ENCODE measurements at places on chromosomes 4 and X.

DNA sequence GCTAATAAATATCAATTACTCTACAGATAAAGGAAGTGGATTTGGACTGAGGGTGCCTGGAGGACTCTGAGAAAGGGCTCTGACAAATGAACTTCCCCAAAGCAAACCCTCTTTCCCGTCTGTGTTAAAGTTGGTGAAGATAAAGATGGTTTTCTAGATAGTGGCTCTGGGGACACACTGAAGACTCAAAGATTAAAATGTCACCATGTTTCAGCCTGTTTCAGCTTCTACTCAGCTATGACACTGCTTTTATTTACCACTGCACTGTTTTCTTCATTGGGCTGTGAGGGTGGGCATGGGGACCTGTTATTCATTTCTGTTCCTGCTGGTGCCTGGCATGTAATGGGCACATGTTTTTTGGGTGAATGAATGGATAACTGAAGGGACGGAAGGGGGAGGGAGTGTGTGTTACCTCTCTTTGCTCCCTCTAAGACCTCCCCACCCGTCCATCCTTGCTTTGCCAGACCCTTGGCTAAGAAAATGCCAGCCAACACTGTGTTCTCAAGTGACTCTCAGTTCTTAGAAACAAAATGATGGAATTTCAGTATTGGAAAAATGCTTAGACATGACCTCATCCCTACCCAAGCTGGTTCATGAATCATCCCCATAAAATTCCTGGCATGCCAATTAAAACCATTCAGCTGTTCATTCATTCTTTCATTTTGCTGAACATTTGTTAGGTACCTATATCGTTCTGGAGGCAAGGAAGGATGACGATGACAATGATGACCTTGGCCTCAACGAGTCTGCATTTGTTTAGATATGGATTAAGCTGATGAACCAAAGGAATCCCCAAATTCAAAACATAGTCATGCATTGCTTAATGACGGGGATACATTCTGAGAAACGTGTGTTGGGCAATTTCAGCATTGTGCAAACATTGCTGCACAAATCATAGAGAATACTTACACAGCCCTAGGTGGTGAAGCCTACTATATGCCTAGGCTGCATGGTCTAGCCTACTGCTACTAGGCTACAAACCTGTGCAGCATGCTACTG, 13.4 kb upstream of the STK32B start:
- H3K4me3 ChIP-seq, result no peak overlapping the region
- H3K4me1 ChIP-seq, result peaks cover 11% of the 10 kb centered on the region

DNA sequence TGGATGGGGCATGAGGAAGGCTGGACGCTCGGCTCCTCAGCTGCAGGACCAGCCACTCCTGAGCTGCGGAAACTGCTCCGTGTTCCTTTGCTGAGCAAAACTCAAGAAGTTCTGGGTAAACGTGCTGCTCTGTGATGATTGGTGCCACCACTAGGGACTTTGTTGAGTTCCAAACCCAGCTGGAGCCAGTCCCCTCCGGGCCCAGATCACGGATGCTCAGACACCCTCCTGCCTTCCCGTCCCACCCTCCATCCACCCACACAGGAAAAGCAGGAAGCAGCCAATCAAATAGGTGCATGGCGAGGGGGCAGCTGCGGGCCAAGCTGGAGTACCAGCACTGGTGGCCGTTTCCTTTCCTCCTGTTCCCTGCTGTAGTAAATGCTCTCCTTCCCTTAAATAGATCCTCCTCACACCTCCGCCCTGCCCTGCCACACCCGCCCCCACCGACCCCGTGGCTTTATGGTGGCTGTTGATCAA, 68.0 kb downstream of the ADRA2C start:
- no peak overlapping the region for H3K27ac ChIP-seq
- H3K27me3 ChIP-seq, result peaks cover 30% of the 10 kb centered on the region
- no peaks in the 10 kb centered on the region for H3K4me1 ChIP-seq
- no peak overlapping the region for H3K4me3 ChIP-seq
- DNase-seq, result no peak
- no peaks in the 10 kb centered on the region for H3K36me3 ChIP-seq

DNA sequence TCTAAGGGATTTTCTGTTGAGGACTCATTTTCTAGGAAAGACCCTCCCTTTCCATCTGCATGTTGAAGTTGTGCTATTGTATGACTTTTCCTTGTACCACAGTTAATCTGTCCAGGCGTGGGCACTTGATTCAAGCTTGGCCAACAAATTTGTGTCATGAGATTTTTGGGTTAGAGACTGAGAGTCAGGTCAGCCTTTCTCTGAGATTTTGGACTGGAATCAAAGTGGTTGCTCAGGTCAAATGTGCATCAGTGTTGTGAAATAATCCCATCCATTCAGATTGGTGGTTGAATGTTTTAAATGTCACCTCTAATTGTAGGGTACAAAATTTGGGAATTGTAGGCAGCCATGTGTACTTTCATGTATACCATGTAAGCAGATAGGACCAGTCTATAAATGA, 545.2 kb upstream of the IGFBP7 start:
- H3K27ac ChIP-seq, result no peak overlapping the region
- no peaks in the 10 kb centered on the region for H3K27me3 ChIP-seq
- H3K4me1 ChIP-seq, result no peaks in the 10 kb centered on the region
- H3K36me3 ChIP-seq, result no peaks in the 10 kb centered on the region

DNA sequence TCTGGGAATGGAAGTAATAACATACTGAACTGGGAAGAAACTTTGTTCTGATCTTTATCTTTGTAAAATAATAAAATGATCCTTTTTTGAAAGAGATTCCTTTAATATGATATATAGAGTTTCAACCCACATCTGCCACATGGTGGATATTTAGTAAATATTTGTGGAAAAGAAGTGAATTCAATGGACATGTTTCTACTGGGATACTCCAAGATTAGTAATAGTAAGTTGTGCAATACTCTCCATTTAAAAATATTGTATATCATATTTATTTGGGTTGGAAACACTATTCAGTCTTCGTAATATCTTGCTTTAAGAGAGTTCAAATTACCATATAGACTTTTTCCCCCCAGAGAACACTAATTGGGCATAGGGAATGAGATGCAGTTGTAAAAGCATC, 17.8 kb upstream of the ARSJ start:
- H3K4me1 ChIP-seq, result no peaks in the 10 kb centered on the region
- no peaks in the 10 kb centered on the region for H3K36me3 ChIP-seq
- H3K27ac ChIP-seq, result no peak overlapping the region
- H3K4me3 ChIP-seq, result no peak overlapping the region
- no peak for DNase-seq
